A549 treated with CpdA at 1 μM for 4 hours (cell line): ENCODE measurements at places on chromosomes 7 and 10. TPM values are rescaled to one million over a fixed set of nuclear protein-coding genes. Genes with fewer than 3 reads are reported as not detected.

NME8 gene
- total RNA-seq: not detected in 5 replicates

NKX6-2 gene
- total RNA-seq: 0.17 to 0.23 TPM (median 0.23 TPM) in 5 replicates

KLLN gene
- total RNA-seq: 0.50 to 0.63 TPM (median 0.59 TPM) in 5 replicates

HNRNPH3 gene
- total RNA-seq: 198 to 274 TPM (median 212 TPM) in 5 replicates

SPDYE2 gene
- total RNA-seq: not detected in 5 replicates
